ENCODE measurements at places on chromosomes 4 and X. TPM values are rescaled to one million over a fixed set of nuclear protein-coding genes. Genes with fewer than 3 reads are reported as not detected.
A peak's percentile ranks its signal among the peaks of the same experiment; 100 is the strongest.

Gene C1QTNF7
- 13.3 TPM for total RNA-seq

Gene CWH43
- 0.67 TPM for total RNA-seq

Gene F9
- total RNA-seq: not detected

Gene NR0B1
- total RNA-seq: not detected

Gene GRIA2
- not detected for total RNA-seq

Gene PCDH10
- 0.39 TPM for total RNA-seq

Gene CXCL6
- total RNA-seq: 4.2 TPM

Gene ARAF
- total RNA-seq: 71.0 TPM

Gene ZAR1
- total RNA-seq: 4.2 TPM

GRCh38 chr4:180280726-180281297 is 1962.4 kb upstream of the TENM3 start:
- DNase-seq: no peak
- H3K4me1 ChIP-seq: no peaks in the 10 kb centered on the region
- no peaks in the 10 kb centered on the region for H3K27me3 ChIP-seq

DNA sequence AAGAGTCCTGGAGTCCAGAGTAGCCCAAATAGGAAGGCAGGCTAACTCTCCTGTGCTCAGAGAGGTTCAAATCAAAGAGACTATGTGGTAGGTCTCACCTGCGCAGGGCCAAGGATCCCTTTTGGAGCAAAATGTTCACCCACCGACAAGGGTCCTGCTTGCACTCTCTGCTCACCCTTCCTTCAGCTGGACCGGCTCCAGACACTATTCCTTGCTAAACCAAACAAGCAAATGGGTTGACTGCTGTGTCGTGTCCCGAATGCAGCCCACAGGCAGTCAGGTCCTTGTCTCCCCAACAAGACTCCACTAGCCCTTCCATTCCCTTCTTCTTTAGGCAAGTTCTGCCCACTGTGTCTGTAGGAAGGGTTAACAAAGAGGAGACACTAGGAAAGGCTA is 760 bp downstream of the TRMT2B start:
- no peaks in the 10 kb centered on the region for H3K4me1 ChIP-seq
- H3K27ac ChIP-seq: peak overlapping the region; percentile 90
- no peaks in the 10 kb centered on the region for H3K27me3 ChIP-seq
- DNase-seq: no peak
- H3K4me3 ChIP-seq: peak overlapping the region; percentile 64
- no peaks in the 10 kb centered on the region for H3K36me3 ChIP-seq

GRCh38 chrX:120137439-120137838 is 21.0 kb upstream of the RHOXF2 start:
- no peak overlapping the region for H3K4me3 ChIP-seq
- no peaks in the 10 kb centered on the region for H3K36me3 ChIP-seq
- DNase-seq: no peak
- H3K4me1 ChIP-seq: no peaks in the 10 kb centered on the region

DNA sequence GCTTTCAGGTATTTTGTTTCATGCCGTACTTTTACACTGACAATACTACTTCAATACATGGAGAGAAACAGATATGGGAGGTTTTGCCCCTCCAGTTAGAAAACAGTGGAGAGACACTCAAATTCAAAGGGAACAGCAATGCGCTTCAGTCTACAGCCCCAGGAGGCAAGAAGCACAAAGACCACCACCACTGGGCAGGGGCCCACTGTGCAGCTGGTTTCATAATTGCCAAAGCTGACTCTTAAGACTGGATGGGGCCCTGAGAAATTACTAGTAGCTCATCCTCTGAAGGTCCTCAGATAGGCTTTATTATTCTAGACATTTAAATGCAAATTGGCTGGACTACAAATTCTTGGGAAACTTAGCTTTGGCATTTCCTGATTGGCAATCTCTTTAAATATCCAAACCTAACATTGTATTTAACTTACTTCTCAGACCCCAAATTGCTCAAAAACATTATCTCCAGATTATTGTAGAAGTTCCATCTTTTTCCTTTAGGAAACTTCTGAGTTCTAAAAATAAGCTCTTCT is 85.9 kb upstream of the GPR34 start:
- H3K4me3 ChIP-seq: no peak overlapping the region
- no peaks in the 10 kb centered on the region for H3K4me1 ChIP-seq
- no peaks in the 10 kb centered on the region for H3K36me3 ChIP-seq
- H3K27ac ChIP-seq: no peak overlapping the region

DNA sequence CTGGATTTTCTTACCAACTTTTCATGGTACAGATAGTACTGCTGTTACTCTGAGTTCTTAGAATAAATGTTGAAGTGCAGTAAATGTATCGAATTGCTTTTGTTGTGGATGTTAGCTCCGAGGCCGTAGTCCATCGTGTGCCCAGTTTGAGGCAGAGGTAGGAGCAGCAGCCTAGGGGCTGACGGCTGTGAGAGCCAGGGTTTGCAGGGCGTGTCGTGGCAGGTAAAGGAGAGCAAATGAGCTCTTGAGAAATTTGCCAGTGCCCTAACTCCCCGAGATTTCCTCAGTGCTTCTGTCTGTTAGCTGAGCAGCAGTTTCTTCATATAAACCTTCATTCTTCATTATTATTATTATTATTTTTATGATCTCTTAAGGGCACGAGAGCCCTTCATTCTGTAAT is 21.6 kb downstream of the PRIMPOL start:
- H3K4me1 ChIP-seq: no peaks in the 10 kb centered on the region
- no peak overlapping the region for H3K4me3 ChIP-seq
- DNase-seq: no peak
- H3K36me3 ChIP-seq: peaks cover 27% of the 10 kb centered on the region
- no peaks in the 10 kb centered on the region for H3K27me3 ChIP-seq

GRCh38 chrX:151000861-151001331 is 17.8 kb downstream of the HMGB3 start:
- H3K27me3 ChIP-seq: no peaks in the 10 kb centered on the region
- H3K27ac ChIP-seq: no peak overlapping the region
- H3K36me3 ChIP-seq: no peaks in the 10 kb centered on the region

DNA sequence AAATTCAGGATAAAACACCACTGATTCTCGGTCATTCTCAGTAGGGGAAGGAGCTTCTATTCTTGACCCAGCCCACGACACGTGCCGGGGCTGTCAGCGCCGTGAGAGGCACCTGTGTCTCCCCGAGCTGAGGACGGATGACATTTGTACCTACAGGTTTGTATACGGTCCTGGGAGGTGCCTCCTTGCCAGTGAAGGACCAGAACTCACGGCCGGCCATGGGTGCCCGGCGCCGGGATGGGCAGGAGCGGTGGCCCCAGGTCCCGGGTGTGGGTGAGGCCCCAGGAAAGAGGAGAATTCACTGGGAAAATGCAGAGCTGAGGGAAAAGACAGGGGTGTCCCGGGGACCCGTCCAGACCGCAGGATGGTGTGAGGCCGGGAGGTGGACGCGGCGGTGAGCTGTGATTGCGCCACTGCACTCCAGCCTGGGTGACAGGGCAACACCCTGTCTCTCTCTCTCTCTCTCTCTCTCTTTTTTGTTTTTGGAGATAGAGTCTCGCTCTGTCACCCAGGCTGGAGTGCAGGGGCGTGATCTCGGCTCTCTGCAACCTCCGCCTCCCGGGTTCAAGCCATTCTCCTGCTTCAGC is 48.9 kb upstream of the PPP2R3B start:
- H3K27ac ChIP-seq: no peak overlapping the region
- H3K4me1 ChIP-seq: peaks cover 10% of the 10 kb centered on the region
- no peak overlapping the region for H3K4me3 ChIP-seq
- H3K27me3 ChIP-seq: no peaks in the 10 kb centered on the region
- H3K36me3 ChIP-seq: no peaks in the 10 kb centered on the region

GRCh38 chr4:62970846-62971245 is 1438.4 kb downstream of the TECRL start:
- DNase-seq: no peak
- no peaks in the 10 kb centered on the region for H3K36me3 ChIP-seq
- H3K4me1 ChIP-seq: no peaks in the 10 kb centered on the region

DNA sequence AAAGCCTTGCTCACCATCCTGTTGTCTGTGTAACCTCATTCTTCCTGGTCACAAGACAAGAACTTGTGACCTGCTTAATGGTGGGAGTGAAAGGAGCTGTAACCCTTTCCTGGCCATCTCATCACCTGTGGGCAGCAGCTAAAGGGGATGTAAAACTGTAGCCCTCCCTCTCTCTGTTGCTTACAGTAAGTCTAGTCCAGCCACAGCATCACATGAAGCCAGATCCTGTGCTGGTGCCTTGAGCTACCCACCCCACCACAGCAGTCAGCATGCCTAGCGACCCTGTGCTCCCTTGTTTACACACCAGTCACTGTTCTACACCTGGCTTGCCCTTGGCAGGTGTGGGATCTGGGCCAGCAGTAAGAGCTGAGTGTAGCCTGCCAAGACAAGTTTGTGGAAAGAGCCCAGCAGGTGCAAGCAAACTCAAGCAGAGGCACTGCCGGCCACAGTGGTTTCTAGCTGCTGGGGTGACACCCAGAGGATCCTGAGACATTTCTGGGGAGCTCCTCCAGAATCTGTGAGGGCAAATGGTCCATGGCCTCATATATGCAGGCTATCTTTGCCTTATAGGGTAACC is 41.0 kb downstream of the UGT2B28 start:
- no peak overlapping the region for H3K27ac ChIP-seq
- H3K27me3 ChIP-seq: no peaks in the 10 kb centered on the region
- H3K4me3 ChIP-seq: no peak overlapping the region
- H3K36me3 ChIP-seq: no peaks in the 10 kb centered on the region
- H3K4me1 ChIP-seq: no peaks in the 10 kb centered on the region
- no peak for DNase-seq

DNA sequence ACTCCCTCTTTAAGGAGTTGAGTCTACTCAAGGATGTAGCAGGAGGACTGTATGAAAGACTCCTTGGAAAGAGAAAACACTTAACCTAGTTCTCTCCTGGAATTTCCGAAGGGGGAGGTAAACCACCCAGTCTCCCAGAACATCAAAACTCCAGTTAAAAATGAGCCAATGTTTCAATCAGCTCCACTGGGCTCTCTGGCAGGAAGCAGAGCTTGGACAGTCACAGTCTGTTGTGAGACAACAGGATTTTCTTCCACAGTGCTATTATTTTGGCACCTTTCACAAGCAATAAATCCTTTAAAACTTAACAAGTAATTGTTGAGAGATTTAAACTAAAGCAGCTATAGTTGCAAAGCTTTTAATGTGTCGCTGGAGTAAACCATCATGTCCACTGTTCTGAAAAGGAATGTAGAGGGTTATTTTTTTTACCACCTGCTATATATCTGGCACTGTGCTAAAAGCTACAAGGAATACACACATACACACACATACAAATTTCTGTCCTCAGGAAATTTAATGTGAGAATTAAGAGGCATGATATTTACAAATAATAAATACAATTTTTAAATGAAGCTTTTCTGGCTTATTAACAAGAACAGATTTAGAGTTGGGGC is 229.2 kb upstream of the INTU start:
- H3K27me3 ChIP-seq: no peaks in the 10 kb centered on the region
- no peak overlapping the region for H3K27ac ChIP-seq
- no peak overlapping the region for H3K4me3 ChIP-seq
- no peak for DNase-seq

GRCh38 chr4:122131562-122132157 is 20.5 kb upstream of the BLTP1 start:
- no peaks in the 10 kb centered on the region for H3K36me3 ChIP-seq
- H3K27ac ChIP-seq: no peak overlapping the region
- H3K4me3 ChIP-seq: no peak overlapping the region
- DNase-seq: no peak
- H3K27me3 ChIP-seq: no peaks in the 10 kb centered on the region
- H3K4me1 ChIP-seq: no peaks in the 10 kb centered on the region

GRCh38 chrX:37599729-37600128 is 28.3 kb downstream of the LANCL3 start:
- no peak for DNase-seq
- H3K27me3 ChIP-seq: no peaks in the 10 kb centered on the region
- no peaks in the 10 kb centered on the region for H3K36me3 ChIP-seq
- no peaks in the 10 kb centered on the region for H3K4me1 ChIP-seq
- no peak overlapping the region for H3K27ac ChIP-seq

GRCh38 chr4:41172786-41173185 is 41.6 kb downstream of the APBB2 start:
- no peaks in the 10 kb centered on the region for H3K36me3 ChIP-seq
- no peak overlapping the region for H3K4me3 ChIP-seq

DNA sequence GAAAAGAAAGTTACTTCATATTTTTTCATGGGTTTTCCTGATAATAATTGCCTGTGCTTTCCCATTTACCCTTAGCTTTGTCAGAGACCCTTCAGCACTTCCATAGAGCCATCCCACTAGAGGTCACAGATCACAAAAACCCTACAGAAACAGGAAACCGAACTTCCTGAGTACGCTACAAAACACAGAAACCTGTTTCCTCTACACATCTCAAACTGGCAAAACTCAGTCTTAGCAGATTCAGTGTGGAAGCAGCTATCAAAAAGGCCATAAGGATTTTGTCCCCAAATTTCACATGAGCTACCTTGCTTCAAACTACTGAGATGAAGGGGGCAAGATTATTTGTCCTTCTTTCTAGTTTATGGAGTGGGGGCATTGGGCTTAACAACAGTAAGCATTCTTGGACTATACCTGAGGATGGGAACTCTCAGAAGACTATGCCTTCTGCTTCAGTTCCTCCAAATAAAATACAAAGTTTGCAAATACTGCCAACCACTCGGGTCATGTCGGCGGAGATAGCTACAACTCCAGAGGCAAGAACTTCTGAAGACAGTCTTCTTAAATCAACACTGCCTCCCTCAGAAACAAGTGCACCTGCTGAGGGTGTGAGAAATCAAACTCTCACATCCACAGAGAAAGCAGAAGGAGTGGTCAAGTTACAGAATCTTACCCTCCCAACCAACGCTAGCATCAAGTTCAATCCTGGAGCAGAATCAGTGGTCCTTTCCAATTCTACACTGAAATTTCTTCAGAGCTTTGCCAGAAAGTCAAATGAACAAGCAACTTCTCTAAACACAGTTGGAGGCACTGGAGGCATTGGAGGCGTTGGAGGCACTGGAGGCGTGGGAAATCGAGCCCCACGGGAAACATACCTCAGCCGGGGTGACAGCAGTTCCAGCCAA is at the start of gene MMRN1:
Gene MMRN1, plus strand, starts transcription at position 206 of the 902 bp plus-strand sequence. Its CDS starts 118 bp downstream, at position 324.
- no peaks in the 10 kb centered on the region for H3K36me3 ChIP-seq
- peak within 1 kb of the TSS; percentile 7 for H3K4me3 ChIP-seq
- H3K27ac ChIP-seq: peak within 1 kb of the TSS; percentile 30
- peaks cover 2% of the 10 kb centered on the region for H3K4me1 ChIP-seq

- peaks cover 19% of the 10 kb centered on the region for H3K4me1 ChIP-seq
- H3K27me3 ChIP-seq: no peaks in the 10 kb centered on the region
- DNase-seq: no peak
These were observed 17.9 kb downstream of the REELD1 start for GRCh38 chr4:146232131-146232722.

DNA sequence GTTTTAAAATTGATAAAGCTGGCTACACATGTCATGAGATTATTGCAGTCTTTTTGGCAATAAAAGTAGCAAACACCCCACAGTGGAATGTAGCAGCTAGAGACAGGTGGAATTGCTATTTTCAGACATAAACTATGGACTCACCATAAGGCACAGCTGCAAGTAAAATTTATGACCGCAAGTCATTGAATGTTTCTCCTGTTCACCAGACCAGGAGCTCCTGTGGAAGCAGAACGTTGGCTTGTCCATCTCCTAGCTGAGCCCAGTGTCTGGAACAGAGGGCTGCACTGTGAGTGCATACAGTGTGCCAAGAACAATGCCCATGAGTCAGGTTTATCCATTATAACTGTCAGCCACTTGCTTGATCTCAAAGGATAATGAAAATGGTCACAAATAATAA is 538.2 kb downstream of the INPP4B start:
- no peaks in the 10 kb centered on the region for H3K4me1 ChIP-seq
- DNase-seq: no peak
- no peak overlapping the region for H3K4me3 ChIP-seq
- no peak overlapping the region for H3K27ac ChIP-seq
- no peaks in the 10 kb centered on the region for H3K36me3 ChIP-seq

- peak overlapping the region; percentile 45 for H3K27ac ChIP-seq
- peaks cover 11% of the 10 kb centered on the region for H3K4me1 ChIP-seq
- no peaks in the 10 kb centered on the region for H3K36me3 ChIP-seq
- DNase-seq: peak; percentile 28
- no peaks in the 10 kb centered on the region for H3K27me3 ChIP-seq
These were observed 61.6 kb downstream of the SAT1 start for GRCh38 chrX:23844502-23845138.

Measured in upper lobe of left lung (tissue), 6 donors.